SJSA1 (cell line): ENCODE measurements at places on chromosomes 1 and 21. TPM values are rescaled to one million over a fixed set of nuclear protein-coding genes. Genes with fewer than 3 reads are reported as not detected.

DNA sequence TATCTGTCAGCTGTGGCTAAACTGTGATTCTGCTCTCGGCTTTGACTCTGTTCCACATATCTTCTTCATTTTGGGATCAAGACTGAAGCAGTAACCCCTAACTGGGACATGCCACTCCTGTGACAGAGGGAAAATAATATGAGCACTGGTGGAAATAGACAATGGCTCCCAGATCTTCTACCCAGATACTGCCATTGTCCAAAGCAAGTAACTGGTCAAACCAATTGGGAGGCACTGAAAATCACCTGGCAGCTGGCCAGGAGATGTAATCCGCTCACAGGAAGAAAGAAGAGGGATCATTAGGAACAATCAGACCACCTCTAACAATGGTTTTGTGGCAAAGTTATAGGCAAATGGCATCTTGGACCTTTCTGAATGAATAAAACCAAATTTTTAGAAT, 10.7 kb downstream of the SNX7 start:
- DNase-seq, result no peak

The CDKN2C gene
- 222 and 225 TPM in 2 replicates for total RNA-seq

DNA sequence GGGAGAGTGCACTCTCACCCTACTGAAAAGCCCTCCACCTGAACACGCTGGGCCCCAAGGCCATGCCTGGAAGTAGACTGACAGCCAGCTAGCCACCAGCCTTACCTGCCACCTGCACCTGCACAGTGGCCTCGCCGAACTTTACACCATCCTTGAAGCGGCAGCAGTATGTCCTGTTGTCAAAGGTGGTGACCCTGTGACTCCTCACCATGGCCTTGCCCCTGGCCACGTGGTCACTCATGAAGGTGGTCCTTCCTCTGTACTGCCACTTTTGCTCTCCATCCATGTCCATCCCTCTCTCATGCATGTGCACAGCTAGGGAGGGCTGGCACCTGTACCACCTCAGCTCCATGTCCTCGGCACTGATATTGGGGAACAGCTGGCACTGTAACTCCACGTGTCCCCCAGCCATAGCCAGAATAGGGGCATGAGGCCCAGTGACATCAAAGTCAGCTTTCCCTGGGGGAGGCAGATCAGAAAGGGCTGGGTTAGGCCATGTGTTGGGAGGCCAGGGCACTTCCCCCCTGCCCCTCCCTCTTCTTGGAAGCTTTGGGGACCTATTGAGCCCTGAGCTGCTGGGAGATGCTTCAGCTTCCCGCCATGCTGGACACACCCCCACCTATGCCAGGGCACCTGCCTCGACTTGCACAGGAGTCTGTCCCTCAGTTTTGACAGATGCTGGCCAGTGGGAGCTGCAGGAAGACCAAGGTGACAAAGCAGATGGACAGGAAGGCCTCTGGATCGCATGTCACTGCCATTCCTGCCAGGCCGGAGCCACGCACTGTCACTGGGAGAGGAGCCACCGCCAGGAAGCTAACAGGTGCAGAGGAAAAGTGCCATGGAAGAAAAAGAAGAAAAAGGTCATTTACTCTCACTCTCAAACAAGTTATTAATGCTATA, 24.6 kb downstream of the RNF187 start:
- peak; percentile 32 for DNase-seq

GRCh38 chr1:45493116-45493697, 2.2 kb upstream of the TESK2 start:
- DNase-seq, result peak; percentile 68

DNA sequence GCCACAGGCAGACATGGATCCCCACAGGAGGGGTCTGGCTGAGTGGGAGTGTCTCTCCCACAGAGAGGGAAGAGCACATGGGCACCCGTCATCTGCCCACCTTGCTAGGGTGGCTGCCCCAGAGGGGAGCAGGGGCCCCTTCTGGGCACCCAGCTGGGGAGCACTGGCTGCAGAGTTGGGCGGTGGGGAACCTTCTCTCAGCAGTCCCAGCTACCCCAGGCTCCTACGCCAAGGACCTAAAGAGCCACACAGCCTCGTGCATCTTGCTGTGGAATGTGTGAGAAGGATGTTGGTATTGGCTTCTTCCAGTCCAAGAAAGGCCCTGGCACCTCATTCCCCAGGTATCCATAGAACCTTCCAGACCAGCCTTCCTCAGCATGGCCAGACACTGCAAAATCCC, 250.6 kb upstream of the VAMP3 start:
- DNase-seq, result no peak

The BRWD1 gene
- 23.2 and 30.3 TPM in 2 replicates for total RNA-seq

GRCh38 chr1:6124341-6124740, 55.8 kb downstream of the CHD5 start:
- no peak for DNase-seq

The PTAFR gene
- 0.47 and 0.74 TPM in 2 replicates for total RNA-seq

- no peak for DNase-seq
These were observed 54.6 kb upstream of the MORC3 start for GRCh38 chr21:36265431-36265830.

The NGF gene
- 1.3 and 6.0 TPM in 2 replicates for total RNA-seq

- no peak for DNase-seq
These were observed 31.9 kb upstream of the KCNA2 start for GRCh38 chr1:110638058-110638457.

- no peak for DNase-seq
These were observed 11.4 kb upstream of the KCNA3 start for GRCh38 chr1:110686188-110686587.

The NCAM2 gene
- total RNA-seq, result not detected in 2 replicates

The CHI3L2 gene
- not detected in 2 replicates for total RNA-seq

GRCh38 chr1:206606867-206607266, 5.4 kb downstream of the EIF2D start:
- DNase-seq, result no peak

DNA sequence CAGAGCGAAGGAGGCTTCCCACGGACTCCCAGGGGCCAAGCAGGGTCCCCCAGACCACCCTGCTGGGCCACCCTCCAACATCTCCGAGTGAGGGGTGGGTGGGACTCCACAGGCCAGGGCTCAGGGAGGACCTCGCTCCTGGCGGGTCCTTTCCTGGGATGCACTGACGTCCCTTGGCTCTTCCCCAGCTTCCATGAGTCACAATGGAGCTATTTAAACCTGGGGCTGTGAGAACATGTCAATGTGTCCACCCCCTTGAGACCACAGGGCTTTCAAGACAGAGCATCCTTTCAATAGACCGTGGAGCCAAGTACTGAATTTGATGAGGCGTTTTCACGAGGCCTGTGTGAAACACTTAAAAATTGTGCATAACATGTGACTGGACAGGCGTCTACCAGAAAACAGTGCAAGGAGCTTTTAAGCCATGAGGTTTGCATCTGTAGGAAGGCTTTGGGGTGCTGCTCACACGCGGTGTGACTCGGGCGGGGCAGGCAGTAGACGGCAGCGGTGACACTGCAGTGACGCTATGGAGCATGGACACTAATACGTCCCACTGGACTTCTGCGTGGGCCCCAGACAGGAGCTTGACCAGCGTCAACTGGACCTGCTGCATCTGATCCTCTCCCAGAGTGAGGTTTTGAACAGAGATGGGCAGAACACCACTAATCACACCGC, 24.1 kb upstream of the NPHP4 start:
- DNase-seq, result no peak

The PCAT6 gene
- not detected in 2 replicates for total RNA-seq

GRCh38 chr1:154611150-154611862, 3.3 kb upstream of the ADAR start:
- peak; percentile 61 for DNase-seq

- no peak for DNase-seq
These were observed 42.8 kb downstream of the ACP6 start for GRCh38 chr1:147627435-147628110.

GRCh38 chr1:161274874-161275273, 16.3 kb downstream of the PCP4L1 start:
- no peak for DNase-seq

- no peak for DNase-seq
These were observed 28.9 kb upstream of the RUNX1 start for GRCh38 chr21:35077975-35078374.

The KAZN gene
- 2.2 and 4.2 TPM in 2 replicates for total RNA-seq

GRCh38 chr1:165697491-165697880, 876 bp downstream of the ALDH9A1 start:
- peak; percentile 33 for DNase-seq
